Stimulated activated CD4-positive, alpha-beta T cell treated with anti-CD3 and anti-CD28 coated beads, Interleukin-2, amount 100 ng/mL, for 24 hours (primary cell): ENCODE measurements at places on chromosomes 2 and 18.

- no peak for DNase-seq
Observed at GRCh38 chr18:9755615-9756014, 47.5 kb downstream of the RAB31 start.

- no peak for DNase-seq
Observed at GRCh38 chr2:154452471-154452870, 246.0 kb upstream of the KCNJ3 start.

DNA sequence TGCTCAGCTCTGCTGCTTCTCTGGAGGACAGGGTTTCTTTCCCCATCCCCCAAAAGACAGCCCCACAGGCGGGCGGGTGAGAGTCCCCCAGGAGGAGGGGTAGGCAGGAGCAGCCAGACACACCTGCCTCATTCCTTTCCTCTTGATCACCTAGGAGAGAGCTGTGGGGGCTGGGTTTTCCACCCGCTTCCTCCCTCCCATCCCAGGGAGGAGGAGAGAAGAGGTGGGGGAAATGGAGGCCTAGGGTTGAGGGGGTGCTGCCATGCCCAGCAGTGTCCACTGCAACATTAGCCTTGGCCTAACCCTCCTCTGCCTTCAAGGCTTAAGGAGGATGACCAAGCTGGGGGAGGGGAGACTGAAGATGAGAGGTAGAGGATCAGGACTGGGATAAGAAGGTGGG is 14.7 kb downstream of the WNT10A start:
- no peak for DNase-seq

- no peak for DNase-seq
Observed at GRCh38 chr2:161825429-161825828, 201.2 kb downstream of the SLC4A10 start.

- DNase-seq, result no peak
Observed at GRCh38 chr18:4276953-4277585, 178.0 kb downstream of the DLGAP1 start.

GRCh38 chr18:9971313-9971920 is 57.6 kb downstream of the VAPA start:
- DNase-seq, result peak; percentile 71

DNA sequence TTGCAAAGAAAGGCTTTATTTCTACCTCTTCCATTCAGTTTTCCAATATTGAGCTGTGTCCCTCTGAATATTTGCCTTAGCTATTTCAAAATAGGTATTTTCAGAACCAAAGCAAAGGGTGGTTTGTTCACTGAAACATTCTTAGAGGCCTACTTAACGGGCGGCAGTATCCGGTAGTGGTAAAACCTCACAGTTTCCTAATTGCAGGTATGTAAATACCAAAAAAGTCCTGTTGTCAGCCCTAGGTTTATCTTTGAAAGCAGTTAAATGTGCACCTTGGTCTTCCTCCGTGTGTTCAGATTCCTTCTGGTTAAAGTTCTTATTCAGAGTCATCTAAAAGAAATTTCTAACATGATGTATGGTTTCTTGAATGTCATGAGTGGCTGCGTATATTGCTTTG is 38.9 kb downstream of the CCNT2 start:
- DNase-seq, result no peak

- peak; percentile 45 for DNase-seq
Observed at GRCh38 chr2:179020156-179020750, 29.7 kb downstream of the CCDC141 start.

DNA sequence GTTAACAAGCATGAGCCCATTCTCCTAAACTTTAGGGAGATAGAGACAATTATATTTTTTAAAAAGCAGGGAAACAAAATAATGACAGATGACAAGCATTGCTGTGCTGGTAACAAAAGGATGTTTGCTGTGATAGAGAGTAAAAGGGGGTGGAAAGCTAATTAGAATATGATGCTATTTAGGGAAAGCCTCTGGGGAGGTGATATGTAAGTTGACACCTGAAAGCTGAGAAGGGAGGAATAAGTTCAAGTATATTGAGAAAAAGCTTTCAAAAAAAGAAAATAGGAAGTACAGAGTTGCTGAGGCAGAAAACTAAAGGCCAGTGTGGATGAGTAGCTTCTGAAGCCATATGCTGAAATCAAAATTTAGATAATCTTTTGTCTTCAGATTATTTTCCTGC is 565.2 kb upstream of the NRXN1 start:
- no peak for DNase-seq

GRCh38 chr2:6627316-6627715 is 238.4 kb downstream of the CMPK2 start:
- no peak for DNase-seq

DNA sequence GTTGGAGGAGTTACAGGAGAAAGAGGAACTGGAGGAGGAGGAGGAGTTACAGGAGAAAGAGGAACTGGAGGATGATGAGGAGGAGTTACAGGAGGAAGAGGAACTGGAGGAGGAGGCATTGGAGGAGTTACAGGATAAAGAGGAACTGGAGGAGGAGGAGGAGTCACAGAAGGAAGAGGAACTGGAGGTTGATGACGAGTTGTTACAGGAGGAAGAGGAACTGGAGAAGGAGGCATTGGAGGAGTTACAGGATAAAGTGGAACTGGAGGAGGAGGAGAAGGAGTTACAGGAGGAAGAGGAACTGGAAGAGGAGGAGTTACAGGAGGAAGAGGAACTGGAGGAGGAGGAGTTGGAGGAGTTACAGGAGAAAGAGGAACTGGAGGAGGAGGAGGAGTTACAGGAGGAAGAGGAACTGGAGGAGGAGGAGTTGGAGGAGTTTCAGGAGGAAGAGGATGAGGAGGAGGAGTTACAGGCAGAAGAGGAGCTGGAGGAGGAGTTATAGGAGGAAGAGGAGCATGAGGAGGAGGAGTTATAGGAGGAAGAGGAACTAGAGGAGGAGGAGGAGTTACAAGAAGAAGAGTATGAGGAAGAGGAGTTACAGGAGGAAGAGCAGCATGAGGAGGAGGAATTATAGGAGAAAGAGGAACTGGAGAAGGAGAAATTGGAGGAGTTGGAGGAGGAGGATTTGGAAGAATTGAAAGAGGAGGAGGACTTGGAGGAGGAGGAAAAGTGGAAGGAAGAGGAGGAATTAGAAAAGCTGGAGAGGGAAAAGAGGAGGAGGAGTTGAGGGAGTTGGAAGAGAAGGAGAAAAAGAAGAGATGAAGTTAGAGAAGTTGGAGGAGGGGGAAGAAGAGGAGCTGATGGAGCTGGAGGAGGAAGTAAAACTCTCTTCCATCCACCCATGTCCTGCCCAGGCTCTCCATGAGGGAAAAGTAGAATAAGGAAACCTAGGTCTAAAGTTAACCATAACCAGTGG is 37.2 kb downstream of the CLASP1 start:
- no peak for DNase-seq
